ENCODE measurements at places on chromosomes 3 and 15. TPM values are rescaled to one million over a fixed set of nuclear protein-coding genes. Genes with fewer than 3 reads are reported as not detected.

USP19 gene
- 36.0 TPM for total RNA-seq

KLHL40 gene
- not detected for total RNA-seq

GRCh38 chr3:66001626-66002025 is 37.1 kb downstream of the MAGI1 start:
- no peak for DNase-seq

DNA sequence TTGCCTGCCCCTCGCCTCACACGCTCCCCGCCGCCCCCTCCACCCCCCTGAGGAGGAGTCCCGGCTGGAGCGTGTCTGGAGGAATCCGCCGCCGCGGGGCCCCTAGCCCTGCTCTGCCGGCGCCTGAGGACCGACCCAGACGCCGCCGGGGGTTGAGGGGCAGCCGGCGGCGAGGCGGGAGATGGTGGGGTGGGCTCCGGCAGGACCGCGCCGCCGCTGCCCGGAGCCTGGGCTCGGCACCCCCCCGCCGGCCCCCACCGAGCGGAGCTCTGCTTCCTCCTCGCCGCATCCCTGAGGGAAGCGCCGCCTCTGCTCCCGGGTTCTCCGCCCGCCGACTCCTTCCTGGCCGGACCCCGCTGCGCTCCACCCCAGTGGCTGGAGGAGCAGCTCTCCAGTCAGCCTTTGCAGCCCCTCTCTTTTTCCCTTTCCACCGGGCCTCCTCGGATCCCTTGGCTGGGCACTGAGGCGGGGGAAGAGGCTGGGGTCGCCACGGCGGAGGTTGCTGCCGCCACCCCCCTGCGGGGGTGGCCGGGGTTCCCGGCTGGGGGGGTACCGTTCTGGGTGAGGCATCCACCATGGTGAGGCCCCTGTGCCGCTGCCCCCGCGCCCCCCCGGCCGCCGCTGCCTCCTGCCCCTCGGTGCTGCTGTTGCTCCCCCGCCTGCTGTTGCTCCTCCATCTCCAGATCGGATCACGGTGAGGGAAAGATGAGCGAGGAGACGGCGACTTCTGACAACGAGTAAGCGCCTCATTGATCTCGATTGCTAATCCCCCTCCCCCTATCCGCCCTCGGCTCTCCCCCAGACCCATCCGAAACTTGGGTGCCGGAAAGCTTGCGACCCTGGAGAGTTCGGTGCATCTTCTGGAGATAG is at the start of gene SPRED1:
SPRED1 (plus strand) TSS at position 356 of the 870 bp plus-strand sequence; CDS start at position 706, 350 bp downstream.
- DNase-seq = peak; percentile 86

DNA sequence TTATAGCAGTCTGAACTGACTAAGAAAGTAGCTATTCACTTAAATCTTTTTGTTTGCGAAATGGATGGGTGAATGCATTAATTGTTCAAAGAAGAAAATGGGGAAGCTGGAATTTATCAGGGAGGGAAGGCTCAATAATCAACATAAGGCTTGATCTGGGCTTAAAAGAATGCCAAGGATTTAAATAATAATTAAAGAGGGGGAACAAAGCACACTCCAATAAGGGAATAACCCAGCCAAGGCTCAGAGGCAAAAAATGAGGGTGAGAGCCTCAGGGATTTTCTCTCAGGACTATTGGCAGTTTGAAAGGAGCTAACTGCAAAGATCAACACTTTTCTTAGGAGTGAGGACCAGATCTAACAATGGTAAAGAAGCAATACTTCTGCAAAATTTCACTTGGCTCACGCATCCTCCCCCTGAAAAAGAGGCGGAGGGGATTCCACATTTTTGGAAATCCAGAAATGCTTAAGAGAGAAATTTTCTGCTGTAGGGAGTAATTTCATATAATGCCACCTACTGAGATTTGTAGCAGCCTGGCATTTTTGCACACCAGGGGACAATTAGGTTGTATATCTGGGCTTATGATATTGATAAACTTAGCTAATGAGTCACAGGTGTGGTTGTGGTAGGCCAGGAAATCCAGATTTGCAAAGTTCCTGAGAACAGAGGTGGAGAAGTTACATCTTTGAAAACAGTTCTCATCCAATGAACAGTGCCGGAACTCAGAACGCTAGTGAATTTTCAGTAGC is 405.1 kb downstream of the TUSC7 start:
- peak; percentile 16 for DNase-seq

DNA sequence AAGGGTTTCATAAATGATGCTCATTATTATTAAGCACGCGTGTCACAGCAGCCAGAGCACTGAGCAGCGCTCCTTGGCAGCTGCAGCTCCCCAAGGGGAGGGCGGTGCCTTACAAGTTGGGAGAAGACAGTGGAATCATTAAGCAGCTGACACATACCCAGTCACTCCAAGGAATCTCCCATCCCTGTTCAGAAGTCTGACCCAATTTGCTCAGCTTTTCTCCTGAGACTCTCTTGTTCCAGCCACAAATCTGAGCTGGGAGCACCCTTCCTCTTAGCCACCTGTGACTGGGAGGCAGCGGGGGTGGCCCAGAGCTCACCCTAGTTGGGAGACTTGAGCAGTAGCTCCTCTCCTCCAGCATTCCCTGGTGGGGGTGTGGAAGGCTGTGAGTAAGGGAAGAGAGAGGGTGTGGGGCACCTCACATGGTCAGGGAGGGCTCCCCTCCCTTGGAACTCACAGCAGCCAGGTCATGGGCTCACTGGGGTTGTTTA is 64.3 kb downstream of the DUT start:
- DNase-seq = no peak

DNA sequence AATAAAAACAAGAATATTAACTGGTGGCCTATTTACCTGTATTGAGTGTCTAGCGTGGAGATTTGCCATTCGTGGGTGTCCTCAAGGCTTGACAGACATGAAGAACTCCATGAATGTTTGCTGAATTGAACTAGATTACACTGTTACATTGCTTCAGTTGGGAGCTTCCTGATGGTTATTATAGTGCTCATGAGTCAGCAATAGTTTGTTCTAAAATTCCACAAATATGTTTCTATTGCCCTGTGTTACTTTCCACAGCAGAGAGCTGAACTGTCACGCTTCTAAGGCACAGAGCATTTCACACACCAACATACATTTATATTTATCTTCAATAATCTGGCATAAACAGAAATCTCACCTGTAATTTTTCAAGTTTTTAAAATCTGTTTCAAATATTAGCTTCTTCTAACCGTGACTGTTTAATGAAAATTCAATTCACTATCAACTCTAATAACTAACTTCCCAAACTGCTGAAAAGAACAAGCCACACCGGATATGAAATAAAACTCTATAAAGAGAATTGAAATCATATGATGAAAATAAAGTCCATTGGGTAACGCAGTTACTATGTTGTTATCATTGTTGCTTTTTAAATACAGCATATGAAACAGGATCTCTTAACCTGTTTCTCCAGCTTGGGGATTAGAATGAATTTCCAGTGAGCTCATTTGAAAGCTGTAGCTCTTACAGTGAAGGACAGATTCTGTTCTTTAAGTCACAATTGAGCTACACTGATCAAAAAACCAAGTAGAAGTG is 61.2 kb upstream of the MCF2L2 start:
- DNase-seq = no peak
